CD8-positive, alpha-beta T cell (primary cell): ENCODE measurements at places on chromosomes 11 and 22.

- no peak for DNase-seq
Measured at GRCh38 chr11:42021911-42022310, 562.5 kb upstream of the LRRC4C start.

DNA sequence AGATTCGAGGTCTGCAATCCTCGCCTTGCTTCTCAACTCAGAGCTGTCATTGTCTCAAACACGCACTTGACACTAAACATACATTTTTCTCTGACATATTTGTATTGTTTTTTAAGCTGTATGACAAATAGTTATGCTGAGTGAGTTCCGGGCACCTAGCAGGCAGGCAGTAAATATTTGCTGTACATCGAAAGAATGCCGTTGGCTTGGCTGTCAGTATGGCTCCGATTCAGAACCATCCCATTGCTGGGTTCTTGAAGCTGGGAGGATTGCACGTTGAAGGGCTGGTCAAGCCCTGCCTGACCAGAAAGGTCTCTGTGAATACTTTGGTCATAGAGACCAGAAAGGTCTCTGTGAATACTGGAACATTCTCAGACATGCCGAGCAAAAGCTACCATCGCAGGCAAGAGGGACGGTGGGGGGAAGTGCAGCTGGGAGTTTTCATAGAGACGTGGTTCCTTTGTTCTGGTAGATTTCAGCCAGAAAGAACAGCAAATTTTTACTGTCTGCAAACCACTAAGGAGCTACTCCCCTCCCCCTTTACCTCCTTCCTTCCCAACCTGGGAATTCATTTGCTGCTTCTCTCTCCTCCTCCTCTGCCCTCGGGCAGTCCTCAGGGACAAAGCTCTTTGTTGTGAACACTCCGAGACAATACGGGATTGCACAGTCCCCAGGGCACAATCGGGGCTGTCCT is 202.2 kb upstream of the SORL1-AS1 start:
- DNase-seq, result no peak

DNA sequence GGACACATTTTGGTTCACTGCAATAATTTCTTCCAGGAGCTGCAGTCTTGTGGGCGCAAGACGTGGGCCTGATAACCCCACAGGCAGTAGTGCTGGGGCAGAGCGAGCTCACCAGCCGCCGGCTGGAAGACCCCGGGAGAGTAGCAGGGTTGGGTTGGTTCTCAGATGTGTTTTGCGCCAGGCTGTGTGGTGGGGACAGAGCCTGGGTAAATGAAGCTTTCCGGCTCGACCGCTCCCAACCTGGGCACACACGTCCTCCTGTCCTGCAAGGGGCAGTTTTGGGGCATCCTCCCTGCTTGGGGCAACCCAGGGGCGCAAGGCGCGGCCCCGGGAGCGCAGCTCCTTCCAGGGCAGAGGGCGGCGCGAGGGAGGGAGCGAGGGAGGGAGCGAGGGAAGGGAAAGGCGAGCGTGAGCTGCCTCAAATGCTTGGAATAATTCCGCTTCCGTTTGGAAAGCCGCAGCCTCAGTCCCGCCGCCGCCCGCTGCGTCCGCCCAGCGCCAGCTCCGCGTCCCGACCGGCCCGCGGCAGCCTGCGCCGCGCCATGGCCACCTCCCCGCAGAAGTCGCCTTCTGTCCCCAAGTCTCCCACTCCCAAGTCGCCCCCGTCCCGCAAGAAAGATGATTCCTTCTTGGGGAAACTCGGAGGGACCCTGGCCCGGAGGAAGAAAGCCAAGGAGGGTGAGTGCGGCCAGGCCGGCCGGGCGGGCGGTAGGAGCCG is at the start of gene PARVA:
Gene PARVA, plus strand, starts transcription at position 466 of the 718 bp plus-strand sequence. Its CDS starts 77 bp downstream, at position 543.
- DNase-seq, result no peak

DNA sequence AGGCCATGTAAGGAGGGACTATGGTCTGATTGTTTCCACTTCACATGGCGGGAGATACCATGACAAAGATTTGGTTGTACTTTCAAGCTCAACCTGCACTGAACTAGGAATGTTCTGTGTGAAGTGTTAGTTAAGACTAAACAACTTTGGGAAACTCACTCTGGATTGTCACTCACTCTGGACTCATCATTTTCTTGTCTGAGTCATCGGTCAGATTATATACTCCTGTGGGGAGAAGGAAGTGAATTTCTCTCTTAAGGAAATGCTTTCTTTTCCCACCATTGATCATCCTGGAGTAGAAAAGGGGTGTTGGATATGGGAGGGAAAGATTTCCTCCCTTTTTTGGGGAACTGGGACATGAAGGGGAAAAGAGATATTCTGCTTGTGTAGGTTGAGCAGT is 26.9 kb upstream of the CAT start:
- no peak for DNase-seq

DNA sequence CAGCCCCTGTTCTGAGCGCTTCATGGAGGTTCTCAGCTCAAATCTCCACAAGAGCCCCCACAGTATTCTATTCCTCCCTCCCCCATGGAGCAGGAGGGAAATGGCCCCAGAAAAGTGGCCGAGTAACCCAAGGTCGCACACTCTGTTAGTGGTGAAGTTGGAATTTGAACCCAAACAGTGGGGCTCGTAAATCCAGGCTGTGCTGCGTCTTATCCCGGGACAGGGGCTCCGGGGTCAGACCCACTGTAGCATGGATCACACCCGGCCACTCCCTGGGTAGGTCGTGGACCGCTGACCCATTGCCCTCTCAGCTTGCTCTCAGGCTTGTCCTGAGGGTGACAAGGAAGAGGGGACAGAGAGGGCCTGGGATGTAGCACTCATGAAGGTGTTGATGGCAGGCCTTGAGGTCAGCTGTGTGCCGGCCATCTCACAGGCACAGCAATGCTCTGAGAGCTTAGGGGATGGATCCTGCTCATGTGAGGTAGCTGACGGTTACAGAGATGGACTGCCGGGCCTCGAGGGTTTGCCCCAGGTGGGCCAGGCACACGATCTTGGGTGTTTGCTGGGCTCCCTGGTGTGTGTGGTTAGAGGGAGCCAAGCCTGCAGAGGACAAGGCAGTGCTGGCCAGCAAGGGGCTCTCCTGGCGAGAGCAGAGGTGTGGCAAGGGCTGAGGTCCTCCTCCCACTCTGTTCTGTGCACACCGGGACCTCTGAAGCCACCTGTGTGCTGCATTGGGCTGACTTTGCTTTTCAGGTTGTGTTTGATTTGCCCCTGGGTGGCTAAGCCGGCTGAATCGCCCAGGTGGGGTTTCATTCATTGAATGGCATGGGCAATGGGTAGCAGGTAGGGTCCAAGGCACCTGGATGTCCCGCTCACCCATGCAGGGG is 2.3 kb upstream of the FGF19 start:
- DNase-seq, result no peak

DNA sequence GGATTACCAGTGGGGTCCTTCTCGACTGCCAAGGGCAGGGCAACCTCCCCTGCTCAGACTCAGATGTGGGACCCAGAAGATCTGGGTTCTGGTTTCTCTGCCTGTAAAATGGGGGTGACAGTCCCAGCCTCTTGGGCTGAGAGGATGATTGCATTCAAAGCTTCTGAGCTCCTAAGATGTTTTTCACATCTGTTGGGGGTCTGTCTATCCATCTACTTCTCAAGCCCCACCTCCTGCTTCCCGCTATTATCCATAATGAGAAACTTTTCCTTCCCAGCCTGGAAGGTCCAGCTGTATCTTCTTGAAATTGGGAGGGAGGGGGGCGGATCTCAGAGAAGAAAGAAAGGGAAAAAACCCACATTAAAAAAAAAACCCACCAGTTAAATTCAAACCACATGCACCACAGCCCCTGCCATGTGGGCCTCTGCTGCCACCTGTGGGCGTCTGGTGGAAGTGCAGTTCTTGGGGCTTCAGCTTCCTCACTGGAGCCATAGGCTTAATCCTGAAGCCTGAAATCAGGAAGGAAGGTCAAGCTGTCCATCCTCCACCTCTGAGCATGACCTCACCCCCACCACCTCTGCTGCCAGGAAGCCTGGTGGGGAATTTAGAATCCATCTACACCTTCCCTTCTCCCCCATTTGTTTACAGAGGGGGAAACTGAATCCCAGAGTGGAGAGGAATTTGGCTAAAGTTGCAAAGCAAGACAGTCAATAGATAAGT is 27.3 kb downstream of the ARHGEF17 start:
- DNase-seq, result peak; percentile 67
